ENCODE measurements at places on chromosomes 5 and 9.

GRCh38 chr9:68919661-68920060, 94.3 kb downstream of the PRKACG start:
- no peak for DNase-seq

- DNase-seq = no peak
Observed at GRCh38 chr5:61526207-61526519, 194.1 kb downstream of the ZSWIM6 start.

DNA sequence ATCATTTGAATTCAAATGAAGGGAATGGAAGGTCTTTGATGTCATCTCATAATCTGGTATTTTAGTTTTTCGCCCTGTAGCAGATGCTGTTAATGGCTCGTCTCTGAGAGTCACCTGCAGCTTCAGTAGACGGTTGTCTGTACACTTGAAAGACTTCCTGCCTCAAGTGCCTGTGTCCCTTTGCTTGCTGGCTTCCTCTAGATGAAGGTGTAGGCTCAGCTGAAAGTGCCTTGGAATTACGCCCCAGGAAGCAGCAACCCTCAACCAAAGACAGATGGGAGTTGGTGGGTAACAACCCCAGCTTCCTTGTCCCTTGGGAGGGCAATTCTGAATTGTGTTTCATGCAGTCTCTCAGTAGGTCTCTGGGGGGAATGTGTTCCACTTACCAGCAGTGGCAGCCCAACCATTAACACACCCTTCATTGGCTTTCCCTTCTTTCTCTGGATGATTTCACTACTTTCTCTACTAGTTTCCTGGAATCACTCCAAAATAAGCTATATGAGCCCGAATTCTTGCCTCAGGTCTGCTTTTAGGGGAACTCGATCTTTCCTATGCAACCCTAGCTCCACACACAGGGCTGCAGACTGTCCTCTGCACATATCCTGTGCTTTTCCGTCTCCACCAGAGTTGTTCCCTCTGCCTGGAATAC, 395.6 kb downstream of the DMAC1 start:
- DNase-seq = no peak

GRCh38 chr5:89071941-89072331, 189.0 kb upstream of the MEF2C start:
- DNase-seq = peak; percentile 8

GRCh38 chr9:86217076-86217755, 42.2 kb downstream of the C9orf153 start:
- DNase-seq = no peak

DNA sequence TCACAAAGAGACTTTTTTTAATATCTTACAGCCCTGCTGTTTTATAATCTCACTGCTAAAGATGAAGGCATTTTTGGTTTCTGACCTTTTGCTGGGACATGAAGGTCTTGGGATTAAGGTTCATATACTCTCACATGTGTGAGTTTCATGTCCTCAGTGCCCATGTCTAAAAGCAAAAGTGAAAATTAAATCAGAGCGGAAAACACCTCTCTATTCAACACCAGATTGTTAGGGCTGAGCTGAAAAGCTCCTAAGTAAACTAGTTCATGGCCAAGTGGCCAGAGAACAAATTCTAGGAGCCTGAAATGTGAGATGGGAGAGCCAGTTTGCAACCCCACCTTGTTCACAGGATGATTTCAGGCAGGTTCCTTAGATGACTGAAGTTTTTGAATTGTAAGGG, 110.9 kb downstream of the GRIA1 start:
- peak; percentile 5 for DNase-seq

DNA sequence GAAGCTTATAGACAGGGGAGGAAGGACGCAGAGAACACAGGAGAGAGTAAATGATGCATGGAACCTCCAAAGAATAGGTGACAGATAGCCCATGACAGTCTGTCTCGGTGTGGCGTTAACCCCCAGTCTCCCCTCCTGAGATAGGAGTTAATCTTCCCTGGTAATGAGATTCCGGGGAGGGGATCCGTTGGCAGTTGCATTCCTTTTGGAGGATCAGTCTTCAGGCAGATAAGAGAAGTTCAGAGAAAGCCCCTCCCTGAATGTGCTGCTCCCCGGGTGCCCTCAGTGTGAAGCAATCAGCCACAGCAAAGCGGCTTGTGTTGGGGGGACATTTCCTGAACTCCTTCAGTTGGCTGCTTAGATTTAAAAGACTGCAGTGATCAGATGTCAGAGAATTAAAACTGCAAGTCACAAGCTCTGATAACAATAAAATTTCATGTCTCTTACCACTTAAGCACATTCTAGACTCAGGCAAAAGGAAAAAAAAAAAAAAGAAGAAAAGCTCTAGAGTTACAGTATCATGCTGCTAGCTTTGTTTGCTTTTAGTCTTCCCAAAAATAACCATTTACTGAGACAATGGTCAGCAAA, 121.1 kb downstream of the EGFLAM start:
- no peak for DNase-seq

DNA sequence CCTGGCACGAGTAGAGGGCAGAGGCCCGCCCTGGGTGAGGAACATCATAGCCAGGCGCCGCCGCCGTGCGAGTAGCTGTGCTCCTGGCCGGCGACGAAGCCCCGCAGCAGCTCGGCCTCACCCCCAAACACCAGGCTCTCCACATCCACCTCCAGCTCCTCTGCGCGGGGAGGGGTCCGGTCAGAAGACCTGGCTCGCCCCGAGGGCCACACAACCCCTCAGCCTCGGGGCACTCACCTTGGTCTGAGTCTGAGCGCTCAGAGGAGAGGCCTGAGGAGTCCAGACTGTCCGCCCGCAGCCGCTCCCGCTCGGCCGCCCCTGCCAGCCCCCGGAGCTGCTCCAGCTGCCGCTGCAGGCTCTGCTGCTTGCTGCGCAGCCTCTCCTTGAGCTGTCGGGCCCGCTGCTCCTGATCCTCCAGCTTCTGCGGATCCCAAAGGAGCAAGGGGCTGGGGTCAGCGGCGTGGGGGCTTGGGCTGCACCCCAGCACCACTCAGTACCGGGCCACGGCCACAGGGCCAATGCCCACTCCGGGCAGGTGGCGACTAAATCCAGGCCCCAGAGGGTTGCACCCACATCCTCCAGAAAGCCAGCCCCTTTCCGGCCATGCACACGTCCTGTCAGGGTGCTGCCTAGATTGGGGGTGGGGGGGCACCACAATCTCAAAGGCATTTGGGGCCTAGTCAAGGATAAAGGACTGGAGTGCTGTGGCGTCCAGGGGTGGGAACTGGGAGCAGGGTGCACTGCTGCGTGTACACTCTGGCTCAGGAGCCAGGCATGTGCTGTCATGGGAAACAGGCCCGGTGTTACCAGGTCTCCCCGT, 3.9 kb downstream of the MXD3 start:
- DNase-seq = no peak

- DNase-seq = no peak
Observed at GRCh38 chr5:112275671-112276070, 143.4 kb downstream of the EPB41L4A start.

All from GM18507 (cell line).